Activated effector memory CD4-positive, alpha-beta T cell treated with anti-CD3 and anti-CD28 coated beads, Interleukin-2, amount 50 U/mL, for 16 hours (primary cell): ENCODE measurements at places on chromosomes 2 and 18.

DNA sequence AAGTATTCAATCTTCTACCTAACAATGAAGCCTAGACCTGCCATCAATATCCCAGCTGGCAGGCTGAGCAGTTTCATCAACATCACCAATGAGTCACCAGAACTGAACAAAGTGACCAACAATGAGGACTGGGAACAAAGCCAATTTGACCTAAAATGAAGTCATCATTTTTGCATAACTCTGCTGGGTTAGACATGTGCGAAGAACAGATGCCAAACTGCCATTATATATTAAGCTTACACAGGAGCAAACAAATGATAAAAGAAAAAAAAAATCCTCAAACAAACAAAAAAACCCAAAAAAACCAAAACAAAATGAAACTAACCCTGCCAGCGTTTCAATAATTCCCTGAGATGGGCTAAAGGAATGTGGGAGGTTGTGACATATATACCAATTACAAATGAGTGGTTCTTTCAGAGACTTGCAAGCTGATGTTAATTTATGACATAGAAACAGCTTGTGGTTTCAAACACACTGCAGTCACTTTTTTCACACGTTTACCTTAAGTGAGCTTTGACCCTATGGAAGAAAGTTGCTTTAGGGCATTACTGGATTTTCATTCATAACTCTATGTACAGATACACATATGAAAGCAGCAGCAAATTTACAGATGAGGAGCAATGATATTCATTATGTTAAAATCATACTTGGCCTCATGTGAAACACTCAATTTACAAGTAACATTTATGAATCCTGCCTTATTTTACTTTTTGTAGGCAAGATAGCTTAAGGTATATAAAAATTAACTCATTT lies 56.9 kb upstream of the CCDC141 start:
- no peak for DNase-seq

DNA sequence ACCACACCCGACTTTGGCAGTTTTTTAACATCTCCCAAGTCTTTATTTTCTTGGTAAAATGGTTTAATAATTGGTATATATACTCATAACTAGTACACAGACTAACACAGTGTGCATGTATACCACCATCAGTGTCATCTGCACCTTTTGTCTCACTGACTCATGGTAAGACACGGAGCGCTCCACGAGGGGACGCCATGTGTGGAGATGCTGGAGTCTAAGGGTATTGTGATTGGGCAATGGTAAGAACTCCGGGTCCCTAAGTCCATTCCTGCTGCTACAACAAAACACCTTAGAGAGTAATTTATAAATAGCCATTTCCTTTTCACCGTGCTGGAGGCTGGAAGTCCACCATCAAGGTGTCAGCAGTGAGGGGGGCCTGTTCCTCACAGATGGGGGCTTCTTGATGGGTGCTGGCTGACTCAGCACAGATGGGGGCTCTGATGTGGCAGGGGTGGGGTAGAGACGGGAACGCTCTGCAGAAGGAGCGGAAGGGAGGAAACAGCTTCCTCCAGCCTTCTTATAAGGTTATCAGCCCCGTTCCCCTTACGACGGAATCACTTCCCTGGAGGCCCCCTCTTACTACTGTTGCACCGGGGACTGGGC lies 42.0 kb upstream of the EDAR start:
- no peak for DNase-seq

- no peak for DNase-seq
Measured at GRCh38 chr2:110783196-110783873, 51.0 kb downstream of the ACOXL start.

- DNase-seq: no peak
Measured at GRCh38 chr2:113724010-113724409, 32.4 kb downstream of the SLC35F5 start.

DNA sequence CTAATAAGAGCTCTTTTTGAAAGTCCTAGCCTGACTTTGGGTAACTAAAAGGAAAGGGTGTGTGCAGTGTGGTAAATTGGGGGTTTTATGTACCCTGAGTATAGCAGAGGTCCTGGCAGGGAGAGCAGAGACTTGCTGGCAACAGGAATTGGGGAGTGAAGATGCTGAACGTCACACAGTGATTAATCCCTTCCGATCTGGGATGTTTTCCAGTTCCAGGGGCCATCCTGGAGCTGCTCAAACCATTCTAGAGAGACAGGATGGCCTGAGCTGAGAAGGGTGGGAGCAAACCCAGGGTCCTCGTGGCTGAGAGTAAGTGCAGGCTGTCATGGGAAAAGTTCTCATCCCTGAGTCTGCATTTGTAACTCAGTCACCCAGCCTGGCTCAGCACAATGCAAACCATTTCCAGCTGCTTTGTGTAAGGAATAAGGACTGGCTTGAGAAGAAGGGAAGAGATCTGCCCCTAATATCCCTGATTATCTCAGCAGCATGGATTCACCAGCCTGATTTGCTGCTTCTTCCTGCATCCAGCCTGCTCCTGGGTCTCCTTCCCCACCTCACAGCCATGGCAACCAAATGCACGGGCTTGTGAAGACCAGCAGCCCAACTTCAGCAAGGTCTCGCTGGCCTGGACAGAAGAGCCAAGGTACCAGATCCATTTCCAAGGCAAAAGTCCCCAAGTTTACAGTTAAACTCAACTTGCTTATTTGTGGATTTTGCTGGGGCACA lies 47.1 kb upstream of the CELF4 start:
- no peak for DNase-seq

DNA sequence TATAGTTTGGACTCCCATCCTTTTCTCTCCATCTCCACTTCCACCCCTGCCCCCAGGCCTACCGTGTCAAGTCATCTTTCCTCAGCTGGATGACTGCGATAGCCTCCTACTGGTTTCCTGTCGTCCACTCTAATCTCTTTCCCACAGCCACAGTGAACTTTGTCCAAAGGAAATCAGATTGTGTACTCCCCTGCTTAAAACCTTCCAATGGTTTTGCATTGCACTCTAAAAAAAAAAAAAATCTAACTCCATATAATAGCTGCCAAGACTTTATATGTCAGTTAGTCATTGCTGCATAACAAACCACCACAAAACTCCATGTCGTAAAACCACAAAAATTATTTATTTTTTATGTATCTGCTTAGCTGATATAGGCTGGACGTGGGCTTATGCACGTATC lies 160.2 kb upstream of the CCDC68 start:
- no peak for DNase-seq
